ENCODE measurements at places on chromosomes 4 and X.

- no peak for DNase-seq
These were observed 1.8 kb downstream of the DKK2 start for GRCh38 chr4:107034091-107034995.

- no peak for DNase-seq
These were observed 11.9 kb upstream of the ADH7 start for GRCh38 chr4:99447079-99447478.

- peak; percentile 9 for DNase-seq
These were observed 10.2 kb downstream of the HNRNPH2 start for GRCh38 chrX:101417981-101418841.

DNA sequence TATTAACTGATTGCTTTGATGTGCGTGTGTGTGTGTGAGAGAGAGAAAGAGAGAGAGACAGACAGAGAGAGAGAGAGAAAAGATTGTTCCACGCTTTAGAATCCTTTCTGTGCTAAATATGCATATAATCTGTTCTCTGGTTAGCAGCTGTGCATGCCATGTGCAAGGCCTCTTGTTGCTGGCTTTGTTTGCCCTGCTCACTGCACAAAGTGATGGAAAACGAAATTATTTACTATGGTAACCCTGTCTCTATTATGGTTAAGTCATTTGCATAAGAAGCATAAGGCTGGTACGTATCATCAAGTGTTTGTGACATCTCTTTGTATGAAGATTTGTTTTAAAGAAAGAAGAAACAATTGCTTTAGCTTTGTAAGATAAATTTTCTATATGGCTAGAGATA, 190.2 kb upstream of the POF1B start:
- no peak for DNase-seq

DNA sequence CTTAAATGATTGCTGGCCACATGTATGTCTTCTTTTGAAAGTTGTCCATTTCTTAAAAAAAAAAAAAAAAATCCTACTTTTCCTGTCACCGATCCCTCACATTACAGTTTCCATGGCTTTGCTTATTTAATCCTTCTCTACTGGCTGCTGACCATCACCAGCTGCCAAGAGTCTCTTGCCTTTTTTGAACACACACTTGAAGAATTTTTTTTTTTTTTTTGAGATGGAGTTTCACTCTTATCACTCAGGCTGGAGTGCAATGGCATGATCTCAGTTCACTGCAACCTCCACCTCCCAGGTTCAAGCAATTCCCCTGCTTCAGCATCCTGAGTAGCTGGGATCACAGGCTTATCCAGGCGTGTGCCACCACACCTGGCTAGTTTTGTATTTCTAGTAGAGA, 134.0 kb downstream of the ANXA5 start:
- DNase-seq: no peak

GRCh38 chr4:164828955-164829354, 48.0 kb upstream of the APELA start:
- no peak for DNase-seq

DNA sequence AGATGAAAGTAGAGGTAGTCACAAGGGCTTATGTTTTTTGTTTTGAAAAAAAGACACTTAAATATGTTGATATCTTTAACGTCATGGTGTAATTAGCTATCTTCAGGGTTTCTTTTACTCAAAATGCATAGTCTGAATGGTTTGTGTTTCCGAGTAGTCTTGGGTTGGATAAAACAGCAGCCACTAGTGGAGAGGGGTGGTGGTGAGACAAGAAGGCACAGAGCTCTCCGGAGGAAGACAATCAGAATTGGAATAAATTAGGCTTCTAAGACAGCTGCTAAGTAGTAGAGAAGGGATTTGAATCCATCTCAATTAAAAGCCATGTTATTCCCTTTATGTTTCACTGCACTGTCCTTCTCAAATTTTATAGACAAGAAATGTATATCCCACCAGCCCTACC, 240.4 kb upstream of the VEGFC start:
- DNase-seq: no peak

DNA sequence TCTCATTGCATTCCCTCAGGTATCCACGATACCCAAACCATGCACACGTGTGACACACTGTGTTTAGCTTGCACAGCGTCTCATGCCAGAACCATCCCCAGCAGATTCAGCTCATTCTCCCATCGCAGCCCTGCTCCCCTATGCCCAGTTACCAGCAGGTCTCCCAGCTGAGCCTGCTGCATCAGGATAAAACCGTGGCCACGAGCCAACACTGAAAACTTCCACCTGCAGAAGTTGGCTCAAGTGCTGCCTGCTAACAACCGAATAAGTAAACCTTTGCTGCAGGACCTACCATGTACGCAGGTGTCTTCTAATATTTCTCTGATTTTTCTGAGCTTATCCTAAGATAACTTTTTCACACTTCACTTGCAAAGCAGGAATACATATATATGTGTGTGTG, 120.4 kb upstream of the STS start:
- no peak for DNase-seq

DNA sequence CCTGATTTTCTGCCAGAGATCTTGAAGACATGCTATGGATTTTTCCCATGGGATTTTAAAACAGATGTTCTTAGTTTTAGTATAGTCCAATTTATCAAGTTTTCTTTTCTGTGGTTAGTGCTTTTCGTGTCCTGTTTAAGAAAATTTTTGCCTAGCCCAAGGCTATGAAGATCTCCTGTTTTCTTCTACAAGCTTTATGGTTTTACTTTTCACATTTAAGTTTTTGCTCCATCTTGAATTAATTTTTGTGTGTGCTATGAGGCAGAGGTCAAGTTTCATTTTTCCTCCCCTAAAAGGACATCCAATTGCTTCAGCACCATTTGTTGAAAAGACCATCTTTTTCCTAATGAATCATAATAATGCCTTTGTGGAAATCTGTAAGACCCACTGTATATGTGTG, 65.6 kb downstream of the POLR2B start:
- DNase-seq: no peak

DNA sequence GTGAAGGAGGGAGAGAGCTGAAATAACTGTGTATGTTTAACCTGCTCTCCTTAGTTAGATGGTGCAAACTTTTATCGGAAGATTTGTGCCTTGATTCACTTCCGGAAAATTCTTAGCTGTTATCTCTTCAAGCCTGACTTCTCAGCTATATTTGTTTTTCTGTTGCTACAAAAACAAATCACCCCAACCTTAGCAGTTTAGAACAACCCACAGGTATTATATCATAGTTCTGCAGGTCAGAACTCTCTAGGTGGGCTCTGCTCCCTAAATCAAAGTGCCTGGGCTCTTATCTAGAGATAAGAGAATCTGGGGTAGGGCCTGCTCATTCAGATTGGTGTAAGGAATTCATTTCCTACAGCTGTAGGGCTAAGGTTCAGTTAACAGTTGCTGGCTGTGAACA, 15.1 kb upstream of the CEP135 start:
- DNase-seq: no peak

DNA sequence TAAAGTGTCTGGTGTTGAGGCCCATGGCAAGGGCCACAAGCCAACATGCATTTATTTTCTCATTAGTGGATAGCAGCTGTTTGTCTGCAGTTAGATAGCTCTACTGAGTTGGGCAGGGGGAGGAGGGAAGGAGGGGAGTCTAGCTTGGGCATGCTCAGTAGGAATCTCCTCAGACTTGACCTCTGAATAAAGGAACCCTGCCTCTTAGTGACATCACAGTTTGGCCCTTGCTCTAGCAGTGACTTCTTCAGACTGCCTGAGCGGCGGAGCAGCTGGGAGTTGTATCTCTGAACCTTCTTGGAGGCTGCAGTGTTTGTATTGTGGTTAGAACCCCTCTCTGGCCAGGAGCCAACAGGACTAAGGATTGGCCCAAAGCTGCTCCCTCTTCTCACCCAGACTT, 57.4 kb downstream of the BCORL1 start:
- no peak for DNase-seq
